ENCODE measurements at places on chromosomes 11 and 22.

- peak; percentile 21 for DNase-seq
These were observed 170.3 kb upstream of the ZBED5 start for GRCh38 chr11:11028017-11028692.

GRCh38 chr11:110710628-110711381 is 1.4 kb downstream of the ARHGAP20 start:
- DNase-seq: no peak

GRCh38 chr22:43826142-43827002 is 14.3 kb upstream of the EFCAB6 start:
- DNase-seq: no peak

- DNase-seq: no peak
These were observed 37.6 kb downstream of the CELSR1 start for GRCh38 chr22:46499805-46500189.

GRCh38 chr11:107140983-107141382 is 122.7 kb upstream of the GUCY1A2 start:
- DNase-seq: no peak

DNA sequence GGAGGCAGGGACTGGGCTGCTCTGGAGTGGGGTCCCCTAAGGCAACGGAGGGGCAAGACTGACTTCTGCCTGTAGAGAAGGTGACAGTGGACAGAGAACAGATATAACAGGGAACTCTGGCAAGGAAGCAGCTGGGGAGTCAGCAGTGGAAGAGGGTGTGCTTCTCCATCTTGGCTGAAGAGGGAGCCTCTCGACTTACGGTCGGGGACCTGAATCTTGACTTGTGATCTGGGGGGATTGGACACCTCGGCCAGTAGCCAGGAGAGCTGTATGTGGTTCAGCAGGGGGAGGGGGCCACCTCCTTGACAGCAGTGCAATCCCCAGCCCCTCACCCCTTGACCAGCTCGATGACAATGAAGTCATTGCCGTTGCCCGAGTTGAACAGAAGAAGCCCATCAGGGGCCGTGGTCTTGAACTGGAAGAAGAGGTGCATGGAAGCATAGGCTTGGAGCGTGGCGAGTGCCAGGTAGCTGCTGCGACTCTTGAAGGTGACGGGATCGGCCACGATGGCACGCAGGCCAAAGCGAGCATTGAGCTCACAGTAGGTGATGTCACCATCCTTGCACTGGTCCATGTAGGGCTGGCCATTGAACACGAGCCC is 60.0 kb downstream of the SLC22A12 start:
- DNase-seq: no peak

GRCh38 chr11:108909041-108909440 is 244.2 kb downstream of the DDX10 start:
- no peak for DNase-seq

- DNase-seq: no peak
These were observed 356.2 kb downstream of the GRM5 start for GRCh38 chr11:88709567-88709966.

GRCh38 chr22:36948273-36949225 is 35.1 kb downstream of the CSF2RB start:
- DNase-seq: no peak

- DNase-seq: no peak
These were observed 44.1 kb upstream of the RAB1B start for GRCh38 chr11:66224226-66224855.

Data from NCI-H1436 treated with DMSO at 0.1 percent for 48 hours (cell line).